ENCODE measurements at places on chromosomes 13 and 19.

DNA sequence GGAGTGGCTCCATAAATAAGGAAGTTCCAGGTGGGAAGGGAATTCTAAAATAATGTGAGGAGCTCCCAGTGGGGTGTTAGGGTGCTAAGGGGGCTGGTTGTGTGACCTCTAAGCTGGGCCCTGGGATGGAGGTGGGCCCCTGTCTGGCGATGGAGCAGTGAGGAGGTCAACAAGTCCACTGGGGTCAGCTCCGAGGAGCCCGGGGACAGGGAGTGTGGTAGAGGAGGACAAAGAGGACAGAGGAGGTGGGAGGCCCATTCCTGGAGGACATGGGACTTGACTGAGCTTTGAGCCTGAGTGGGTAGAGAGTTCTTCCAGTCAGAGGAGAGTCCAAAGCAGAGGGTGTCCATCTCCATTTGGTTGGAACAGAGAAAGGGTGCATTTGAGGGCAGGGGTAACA lies 390.2 kb downstream of the TSHZ3 start:
- no peak for DNase-seq

GRCh38 chr13:73429701-73430100 lies 370.9 kb downstream of the KLF5 start:
- DNase-seq, result no peak

- DNase-seq, result no peak
These were observed 42.3 kb downstream of the LRCH1 start for GRCh38 chr13:46595136-46595884.

GRCh38 chr13:21175656-21176214 lies 617 bp downstream of the SKA3 start:
- no peak for DNase-seq

- no peak for DNase-seq
These were observed 109.8 kb upstream of the GPC6 start for GRCh38 chr13:93116809-93117208.

GRCh38 chr19:33306853-33307792 lies 4.8 kb upstream of the CEBPA start:
- no peak for DNase-seq

DNA sequence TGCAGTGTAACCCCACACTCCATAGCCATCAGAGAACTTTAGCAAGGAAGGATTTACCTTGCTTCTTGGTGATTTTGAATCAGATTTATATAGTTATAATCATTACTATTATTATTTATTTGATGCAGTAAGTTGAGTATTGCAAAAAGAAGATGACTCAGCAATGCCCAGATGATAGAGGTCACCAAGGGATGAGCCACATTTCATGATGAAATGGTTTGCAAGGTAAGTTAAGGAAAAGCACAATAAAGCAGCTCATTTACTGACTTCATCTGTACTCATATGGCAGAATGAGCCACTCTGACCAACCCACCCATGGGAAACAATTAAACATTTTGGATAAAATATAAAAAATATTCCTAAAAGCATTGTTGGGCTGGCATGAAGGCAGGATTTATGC lies 59.1 kb downstream of the AKAP11 start:
- no peak for DNase-seq

GRCh38 chr19:22634450-22634827 lies 315 bp downstream of the ZNF492 start:
- no peak for DNase-seq

DNA sequence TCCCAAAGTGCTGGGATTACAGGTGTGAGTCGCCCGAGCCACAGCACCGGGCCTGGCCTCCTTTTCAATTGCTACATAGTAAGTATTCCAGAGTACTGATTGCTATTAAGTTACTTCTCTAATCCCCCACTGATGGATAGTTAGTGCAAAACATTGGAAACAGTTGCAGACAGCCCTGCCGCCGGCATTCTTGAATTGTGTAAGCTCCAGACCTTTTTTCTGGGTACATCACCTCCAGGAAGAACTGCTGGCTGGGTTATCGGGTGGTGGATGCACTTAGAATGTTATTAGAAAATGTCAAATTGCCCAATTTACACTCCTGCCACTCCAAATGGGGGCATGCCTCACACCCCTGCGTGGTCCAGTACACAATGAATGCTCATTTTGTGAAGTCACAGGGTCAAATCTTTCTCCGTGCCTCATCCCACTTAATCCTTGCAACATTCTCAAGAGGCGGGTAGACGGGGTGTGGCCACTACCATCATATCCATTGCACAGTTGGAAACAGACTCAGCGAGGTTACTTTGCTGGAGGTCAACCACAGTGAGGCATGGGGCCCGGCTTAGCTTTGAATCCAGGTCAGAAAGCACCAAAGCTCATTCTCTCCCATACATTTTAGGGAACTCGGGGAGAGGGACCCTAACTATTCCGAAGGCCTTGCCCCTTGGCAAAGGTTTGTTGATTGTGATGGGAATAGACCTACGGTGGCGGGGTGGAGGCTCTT lies 1.0 kb upstream of the KDM4B start:
- DNase-seq, result no peak

DNA sequence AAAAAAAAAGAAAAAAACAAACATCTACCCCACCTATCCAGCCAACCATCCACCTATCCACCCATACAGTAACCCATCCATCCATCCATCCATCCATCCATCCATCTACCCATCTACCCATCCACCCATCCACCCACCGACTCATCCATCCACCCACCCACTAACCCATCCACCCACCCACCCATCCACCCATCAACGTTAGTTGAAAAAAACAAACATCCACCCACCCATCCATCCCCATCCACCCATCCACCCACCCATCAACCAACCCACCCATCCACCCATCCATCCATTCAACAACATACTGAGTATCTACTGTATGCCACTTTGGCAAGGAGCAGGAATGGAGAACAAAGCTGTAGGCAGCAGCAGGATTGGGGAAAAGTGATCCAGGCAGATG lies 6.1 kb upstream of the AP3D1 start:
- no peak for DNase-seq

GRCh38 chr13:45482571-45483173 lies 17.9 kb downstream of the COG3 start:
- no peak for DNase-seq

GRCh38 chr13:51317262-51317661 lies 22.2 kb upstream of the SERPINE3 start:
- DNase-seq, result no peak

GRCh38 chr19:30743011-30743410 lies 370.8 kb downstream of the ZNF536 start:
- no peak for DNase-seq

DNA sequence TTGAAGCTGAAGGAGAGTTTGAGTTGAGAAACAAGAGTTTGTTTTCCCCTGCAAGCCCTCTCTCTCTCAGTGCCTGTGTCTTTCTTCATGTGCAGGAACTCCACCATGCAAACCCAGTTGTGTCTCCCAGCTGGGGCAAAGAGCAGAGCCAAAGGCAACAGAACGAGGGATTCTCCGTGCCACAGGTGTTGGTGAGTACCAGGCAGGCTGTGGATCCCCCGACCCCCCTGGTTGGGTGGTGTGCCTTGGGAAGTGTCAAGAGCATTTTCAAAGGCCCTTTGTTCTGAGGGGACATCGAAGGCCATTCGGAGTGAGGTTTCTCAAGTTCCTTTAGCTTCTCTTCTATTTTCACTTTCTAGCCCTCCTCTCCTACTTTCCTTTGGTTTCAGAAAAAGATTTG lies 5.6 kb downstream of the ZNF333 start:
- DNase-seq, result no peak

DNA sequence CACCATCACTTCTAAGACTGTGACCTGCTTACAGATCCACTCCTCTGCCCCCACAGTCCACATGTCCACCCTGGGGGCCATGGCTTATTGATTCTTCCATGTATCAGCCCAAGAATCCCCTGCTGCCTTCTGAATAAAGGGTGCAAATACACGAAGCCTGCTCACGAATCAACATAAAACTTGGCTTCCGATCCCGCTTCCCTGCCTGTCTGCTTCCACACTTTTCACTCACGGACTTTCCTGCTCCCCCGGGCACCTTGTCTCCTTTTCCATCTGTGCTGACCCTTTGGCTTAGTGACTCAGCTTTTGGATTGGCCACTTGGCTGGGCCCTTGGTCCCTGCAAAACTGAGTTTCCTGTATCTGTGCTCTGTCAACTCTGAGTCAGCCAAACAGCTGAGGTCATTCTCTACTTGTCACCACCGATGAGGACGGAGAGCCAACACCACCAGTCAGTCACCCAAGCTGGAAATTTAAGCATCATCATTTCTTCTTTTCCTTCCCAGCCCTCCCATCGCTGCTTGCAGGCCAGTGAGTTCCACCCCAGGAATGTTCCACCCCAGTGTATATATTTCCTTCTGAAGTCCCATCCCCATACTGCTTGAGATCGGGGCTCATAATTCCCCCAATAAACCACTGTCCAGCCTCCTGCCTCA lies 11.4 kb upstream of the USP12 start:
- no peak for DNase-seq
